Gastroesophageal sphincter (tissue), 4 donors: ENCODE measurements at places on chromosomes 2 and 18. TPM values are rescaled to one million over a fixed set of nuclear protein-coding genes. Genes with fewer than 3 reads are reported as not detected.

- no peak for ATAC-seq
Measured at GRCh38 chr2:62038975-62039771, 133.7 kb downstream of the COMMD1 start.

GRCh38 chr18:40855661-40856060 is 1099.4 kb upstream of the PIK3C3 start:
- ATAC-seq, result no peak

DNA sequence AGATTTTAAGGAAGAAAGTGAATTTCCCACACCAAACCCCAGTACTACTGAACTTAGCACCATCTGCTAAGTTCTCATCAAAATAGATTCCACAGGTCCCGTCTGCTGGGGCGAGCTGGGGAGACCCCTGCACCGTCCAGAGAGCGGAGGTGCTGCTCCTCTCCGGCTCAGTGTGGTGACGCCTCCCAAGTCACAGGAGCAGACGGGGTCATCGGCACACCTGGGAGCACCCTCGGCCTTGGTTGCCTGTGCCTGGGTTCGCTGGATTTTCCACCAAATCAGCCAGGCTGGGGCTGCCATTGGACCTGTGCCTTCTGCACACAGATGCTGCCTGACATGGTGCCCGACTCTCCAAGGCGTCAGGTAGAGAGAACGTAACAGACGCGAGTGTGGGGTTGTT is 141.3 kb downstream of the PXDN start:
- no peak for ATAC-seq

GRCh38 chr18:55324166-55324565 is 263.8 kb downstream of the TCF4 start:
- no peak for ATAC-seq

DNA sequence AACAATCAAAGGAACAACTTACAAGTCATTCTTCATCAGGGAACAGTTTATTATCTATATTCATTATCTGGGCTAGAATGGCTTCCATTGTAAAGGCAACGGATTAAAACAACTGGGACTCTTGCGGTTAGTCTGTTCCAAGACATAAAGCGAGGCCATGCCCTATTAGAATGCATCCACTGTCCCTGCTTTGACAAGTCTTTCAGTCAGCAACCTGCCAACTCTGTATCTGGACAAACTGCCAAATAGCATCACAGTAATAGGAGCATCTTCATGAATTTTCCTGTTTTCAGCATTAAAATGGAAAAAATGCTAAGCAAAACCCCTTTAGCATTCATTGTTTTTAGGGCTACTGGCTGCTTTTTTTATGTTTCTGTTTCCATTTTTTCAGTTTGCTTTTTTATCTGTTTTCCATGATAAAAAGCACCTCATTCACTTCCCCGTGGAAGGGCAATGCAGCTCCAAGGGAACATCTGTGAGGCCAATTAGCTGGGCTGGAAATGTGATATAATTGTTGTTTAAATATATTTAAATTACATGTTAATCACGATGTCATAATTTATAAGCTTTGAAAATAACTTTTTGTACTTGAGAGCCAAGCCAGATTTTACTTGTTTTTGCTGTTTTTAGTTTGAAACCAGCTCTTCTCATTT is 834.3 kb downstream of the CPS1 start:
- no peak for ATAC-seq

- no peak for ATAC-seq
Measured at GRCh38 chr2:70525032-70525431, 28.6 kb downstream of the TGFA start.

- ATAC-seq, result no peak
Measured at GRCh38 chr18:76808561-76808960, 13.8 kb upstream of the ZNF236 start.

DNA sequence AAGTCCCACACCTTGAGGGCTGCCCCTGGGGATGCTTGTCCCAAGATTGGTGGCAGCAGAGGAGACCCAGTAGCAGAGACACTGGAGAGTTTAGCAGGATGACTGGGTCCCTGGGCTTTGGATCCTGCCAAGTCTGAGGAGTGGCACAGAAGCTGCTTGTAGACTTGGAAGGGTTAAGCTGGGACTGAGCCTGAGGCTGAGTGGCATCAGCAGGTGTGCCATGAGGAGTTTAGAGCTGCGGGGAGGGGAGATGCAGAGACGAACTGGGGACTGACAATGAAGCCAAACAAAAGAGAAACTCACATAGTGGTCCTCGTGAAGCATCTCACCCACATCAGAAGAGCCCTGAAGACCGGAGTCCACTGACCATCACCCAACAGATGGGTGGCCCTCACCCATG is 329.7 kb upstream of the KLHL29 start:
- ATAC-seq, result no peak

- ATAC-seq, result no peak
Measured at GRCh38 chr18:3254725-3255124, 7.1 kb downstream of the MYL12A start.

GRCh38 chr18:60978338-60978737 is 354.9 kb upstream of the CDH20 start:
- no peak for ATAC-seq

GRCh38 chr2:73699437-73699836 is 37.7 kb downstream of the TPRKB start:
- no peak for ATAC-seq

- no peak for ATAC-seq
Measured at GRCh38 chr2:28394331-28394877, 1.7 kb downstream of the FOSL2 start.

YPEL5 gene
- 143 TPM for total RNA-seq

ASXL3 gene
- 1.3 TPM for total RNA-seq

HMSD gene
- not detected for total RNA-seq

VAMP8 gene
- total RNA-seq, result 13.6 TPM

RAB27B gene
- total RNA-seq, result 0.58 TPM

FAM161A gene
- 2.5 TPM for total RNA-seq

MALL gene
- 2.5 TPM for total RNA-seq

KLHL41 gene
- 1.8 TPM for total RNA-seq
